ENCODE measurements at places on chromosomes 1 and 21. TPM values are rescaled to one million over a fixed set of nuclear protein-coding genes. Genes with fewer than 3 reads are reported as not detected.

DNA sequence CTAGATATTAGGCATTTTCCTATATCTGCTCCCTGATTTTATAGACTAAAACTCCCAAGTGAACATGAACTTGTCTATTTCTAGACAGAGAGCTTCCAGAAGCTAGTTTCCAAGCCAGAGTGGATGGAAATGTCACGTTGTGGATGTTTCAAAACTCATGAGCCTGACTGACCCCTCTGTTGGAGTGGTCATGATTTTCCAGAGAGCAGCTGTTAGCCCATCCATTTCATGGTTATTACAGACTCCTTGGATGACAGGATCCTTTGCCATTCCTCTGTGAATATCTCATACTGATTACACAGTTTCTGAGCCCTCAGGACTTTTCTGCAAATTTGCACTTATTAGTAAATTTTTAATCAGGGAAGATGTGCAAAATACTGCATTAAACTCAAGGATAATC is 76.8 kb upstream of the ATF3 start:
- H3K27me3 ChIP-seq: peaks cover 41% of the 10 kb centered on the region
- no peak overlapping the region for H3K4me3 ChIP-seq
- no peak for DNase-seq
- H3K27ac ChIP-seq: no peak overlapping the region
- H3K36me3 ChIP-seq: no peaks in the 10 kb centered on the region

DNA sequence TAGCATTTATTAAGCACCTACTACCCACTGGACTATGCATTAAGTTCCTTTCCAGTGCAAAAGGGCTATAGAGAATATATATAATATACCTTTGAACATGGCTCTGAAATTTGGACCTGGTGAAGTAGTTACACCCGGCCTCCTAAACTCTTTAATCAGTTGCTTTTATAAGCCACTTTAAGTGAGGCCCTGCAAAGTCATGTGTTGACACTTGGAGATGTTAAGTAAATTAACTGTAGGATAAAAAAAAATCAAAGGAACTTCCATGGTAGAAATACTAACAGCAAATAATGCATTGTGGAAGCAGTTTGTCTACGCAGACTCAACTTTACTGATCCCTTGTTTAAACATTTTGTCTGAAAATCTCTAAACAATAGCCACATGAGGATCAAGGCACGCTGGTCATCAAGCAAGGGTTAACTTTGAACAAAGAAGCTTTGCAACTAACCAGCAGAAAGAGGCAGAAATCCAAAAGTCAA is 283.9 kb downstream of the VAV3 start:
- H3K27me3 ChIP-seq: no peaks in the 10 kb centered on the region
- no peak overlapping the region for H3K4me3 ChIP-seq
- no peaks in the 10 kb centered on the region for H3K4me1 ChIP-seq
- no peak for DNase-seq
- H3K27ac ChIP-seq: no peak overlapping the region

Gene BCAR3
- total RNA-seq: 0.61 TPM

GRCh38 chr1:26787706-26788514 is at the start of gene PIGV:
Gene PIGV (plus strand): TSS chr1:26787950. CDS start chr1:26790816, 2,866 bp downstream.
- H3K27ac ChIP-seq: peak within 1 kb of the TSS; percentile 100
- DNase-seq: peak; percentile 97
- H3K36me3 ChIP-seq: peaks cover 16% of the 10 kb centered on the region
- H3K4me3 ChIP-seq: peak within 1 kb of the TSS; percentile 100
- H3K4me1 ChIP-seq: peaks cover 67% of the 10 kb centered on the region
- H3K27me3 ChIP-seq: no peaks in the 10 kb centered on the region

DNA sequence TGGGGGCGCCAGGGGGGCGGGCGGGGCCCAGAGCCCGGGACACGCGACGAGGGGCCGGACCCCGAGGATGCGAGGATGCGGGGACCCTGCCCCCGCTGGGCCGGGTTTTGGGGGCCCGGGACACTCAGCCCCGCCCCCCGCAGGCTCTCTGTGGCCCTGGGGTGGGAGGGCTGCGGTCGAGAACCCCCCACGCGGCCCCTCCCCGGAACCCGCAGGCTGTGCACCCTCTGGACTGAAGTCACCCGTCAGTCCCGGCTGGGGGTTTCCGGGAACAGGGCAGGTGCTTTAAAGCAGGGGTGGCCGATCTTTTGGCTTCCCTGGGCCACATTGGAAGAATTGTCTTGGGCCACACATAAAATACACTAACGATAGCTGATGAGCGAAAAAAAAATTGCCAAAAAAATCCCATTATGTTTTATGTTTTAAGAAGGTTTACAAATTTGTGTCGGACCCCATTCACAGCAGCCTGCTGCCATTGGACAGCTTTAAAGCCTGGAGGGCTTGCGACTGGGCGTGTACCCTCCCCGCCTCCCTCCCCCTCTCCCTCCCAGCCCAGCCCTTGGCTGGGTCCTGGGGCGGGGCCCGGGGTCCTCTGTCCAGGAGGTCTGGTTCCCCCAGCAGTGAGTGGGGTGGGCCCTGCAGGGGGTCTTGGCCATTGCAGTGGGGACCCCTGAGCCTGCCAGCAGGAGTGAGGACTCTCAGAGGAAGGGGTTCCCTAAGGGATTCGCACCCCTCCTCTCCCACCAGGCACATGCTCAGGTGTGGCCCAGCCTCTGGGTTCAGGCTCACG is 21.6 kb upstream of the C1orf159 start:
- peaks cover 21% of the 10 kb centered on the region for H3K4me1 ChIP-seq
- DNase-seq: peak; percentile 94
- H3K36me3 ChIP-seq: no peaks in the 10 kb centered on the region

GRCh38 chr1:41807390-41807789 is 111.3 kb downstream of the HIVEP3 start:
- peak overlapping the region; percentile 91 for H3K27ac ChIP-seq
- H3K4me1 ChIP-seq: peaks cover 90% of the 10 kb centered on the region
- no peaks in the 10 kb centered on the region for H3K27me3 ChIP-seq

GRCh38 chr1:54229281-54229891 is 29.4 kb downstream of the MRPL37 start:
- H3K27me3 ChIP-seq: no peaks in the 10 kb centered on the region
- peaks cover 27% of the 10 kb centered on the region for H3K4me1 ChIP-seq
- DNase-seq: peak; percentile 70
- peak overlapping the region; percentile 73 for H3K4me3 ChIP-seq

Gene CYP4Z1
- not detected for total RNA-seq

Gene CACNA1E
- total RNA-seq: not detected

- no peak overlapping the region for H3K4me3 ChIP-seq
- peaks cover 12% of the 10 kb centered on the region for H3K4me1 ChIP-seq
- no peak overlapping the region for H3K27ac ChIP-seq
- H3K27me3 ChIP-seq: peaks cover 9% of the 10 kb centered on the region
- DNase-seq: no peak
Measured at GRCh38 chr21:46063227-46063626, 34.7 kb upstream of the COL6A2 start.

GRCh38 chr21:36738489-36739126 is 39.7 kb downstream of the SIM2 start:
- no peaks in the 10 kb centered on the region for H3K4me1 ChIP-seq
- DNase-seq: no peak
- H3K27me3 ChIP-seq: peaks cover 10% of the 10 kb centered on the region
- no peak overlapping the region for H3K27ac ChIP-seq
- no peak overlapping the region for H3K4me3 ChIP-seq
- H3K36me3 ChIP-seq: no peaks in the 10 kb centered on the region

- no peaks in the 10 kb centered on the region for H3K4me1 ChIP-seq
- peak; percentile 89 for DNase-seq
- H3K36me3 ChIP-seq: no peaks in the 10 kb centered on the region
- no peak overlapping the region for H3K27ac ChIP-seq
Measured at GRCh38 chr1:111030590-111030989, 66.9 kb upstream of the LRIF1 start.

GRCh38 chr21:28671549-28672195 is 321.0 kb downstream of the LTN1 start:
- no peak overlapping the region for H3K27ac ChIP-seq
- H3K36me3 ChIP-seq: peaks cover 2% of the 10 kb centered on the region
- DNase-seq: no peak
- peaks cover 3% of the 10 kb centered on the region for H3K4me1 ChIP-seq
- no peak overlapping the region for H3K4me3 ChIP-seq

DNA sequence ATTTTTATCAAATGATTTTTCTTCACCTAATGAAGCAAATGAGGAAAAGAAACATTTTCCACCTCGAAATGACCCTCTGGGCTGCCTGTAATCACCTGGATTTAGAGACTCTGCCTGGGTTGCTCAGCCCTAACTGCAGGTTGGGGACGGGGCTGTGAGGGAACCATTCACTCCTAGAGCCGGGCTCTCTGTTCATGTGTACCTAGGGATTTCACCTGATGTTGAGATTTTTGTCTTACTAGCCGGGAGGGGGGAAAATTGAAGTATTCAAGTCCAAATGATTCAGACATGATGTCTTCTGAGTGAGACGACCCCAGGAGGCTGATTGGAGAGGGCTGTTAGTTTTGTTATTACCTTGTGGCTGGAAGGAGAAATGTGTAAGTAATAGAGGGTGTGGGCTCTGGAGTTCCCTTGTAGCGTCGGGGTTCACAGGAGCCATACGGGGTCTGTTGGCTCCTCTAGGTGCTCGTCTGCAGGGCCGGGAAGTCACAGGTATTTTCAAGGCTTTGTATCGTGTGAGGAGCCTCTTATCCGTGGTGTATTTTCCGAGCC is 42.3 kb upstream of the PWP2 start:
- H3K27me3 ChIP-seq: no peaks in the 10 kb centered on the region
- H3K4me1 ChIP-seq: peaks cover 38% of the 10 kb centered on the region
- peak overlapping the region; percentile 95 for H3K27ac ChIP-seq
- DNase-seq: no peak
- H3K36me3 ChIP-seq: peaks cover 47% of the 10 kb centered on the region
- H3K4me3 ChIP-seq: peak overlapping the region; percentile 73

Gene GBP6
- total RNA-seq: 0.40 TPM

- H3K27me3 ChIP-seq: no peaks in the 10 kb centered on the region
- no peak for DNase-seq
- H3K4me1 ChIP-seq: peaks cover 31% of the 10 kb centered on the region
- no peak overlapping the region for H3K27ac ChIP-seq
Measured at GRCh38 chr1:19648689-19649088, 4.6 kb downstream of the NBL1 start.

Gene WNT3A
- total RNA-seq: not detected

GRCh38 chr1:43554444-43554992 is 23.8 kb downstream of the PTPRF start:
- H3K4me3 ChIP-seq: no peak overlapping the region
- DNase-seq: peak; percentile 82
- H3K27me3 ChIP-seq: peaks cover 7% of the 10 kb centered on the region
- H3K27ac ChIP-seq: no peak overlapping the region

GRCh38 chr1:31679676-31680230 is 24.1 kb downstream of the COL16A1 start:
- no peaks in the 10 kb centered on the region for H3K4me1 ChIP-seq
- H3K27ac ChIP-seq: no peak overlapping the region
- H3K27me3 ChIP-seq: peaks cover 6% of the 10 kb centered on the region
- no peaks in the 10 kb centered on the region for H3K36me3 ChIP-seq

- no peak overlapping the region for H3K27ac ChIP-seq
- H3K4me1 ChIP-seq: no peaks in the 10 kb centered on the region
- H3K27me3 ChIP-seq: peaks cover 12% of the 10 kb centered on the region
- H3K36me3 ChIP-seq: no peaks in the 10 kb centered on the region
- no peak for DNase-seq
Measured at GRCh38 chr1:11563560-11564069, 84.7 kb downstream of the DISP3 start.

- no peak overlapping the region for H3K4me3 ChIP-seq
- H3K27ac ChIP-seq: no peak overlapping the region
- no peaks in the 10 kb centered on the region for H3K4me1 ChIP-seq
- H3K36me3 ChIP-seq: no peaks in the 10 kb centered on the region
- DNase-seq: no peak
Measured at GRCh38 chr21:36626791-36627190, 72.1 kb upstream of the SIM2 start.

DNA sequence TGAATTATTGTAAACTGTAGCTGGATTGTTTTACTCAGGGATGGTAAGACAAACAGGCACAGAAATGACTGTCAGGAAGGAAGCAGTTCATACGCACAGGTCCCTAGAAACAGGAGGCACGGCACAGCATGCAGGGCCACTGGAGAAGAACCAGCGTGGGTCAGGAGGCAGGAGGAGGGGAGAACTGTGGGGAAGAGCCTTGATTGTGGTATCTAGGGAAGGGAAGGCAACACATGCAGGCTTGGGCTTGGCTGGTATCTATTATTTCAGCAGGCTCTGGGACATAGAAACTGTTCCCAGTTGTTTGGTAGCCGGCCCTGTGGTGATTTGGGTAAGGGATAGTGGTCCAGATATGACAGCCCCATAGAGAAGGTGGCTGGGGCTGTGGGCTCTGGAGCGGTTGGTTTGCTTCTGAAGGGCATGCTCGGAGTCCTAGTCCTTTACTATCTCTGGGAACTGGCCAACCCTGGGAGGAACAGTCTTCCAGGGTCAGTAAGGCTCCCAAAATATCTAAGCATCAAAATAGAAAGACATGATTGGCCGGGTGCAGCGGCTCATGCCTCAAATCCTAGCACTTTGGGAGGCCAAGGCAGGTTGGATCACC is 43.1 kb upstream of the CCSAP start:
- peaks cover 2% of the 10 kb centered on the region for H3K4me1 ChIP-seq
- DNase-seq: no peak
- H3K36me3 ChIP-seq: no peaks in the 10 kb centered on the region
- no peak overlapping the region for H3K4me3 ChIP-seq
- no peak overlapping the region for H3K27ac ChIP-seq
- peaks cover 24% of the 10 kb centered on the region for H3K27me3 ChIP-seq

- DNase-seq: peak; percentile 88
- H3K27ac ChIP-seq: peak within 1 kb of the TSS; percentile 89
- H3K4me1 ChIP-seq: peaks cover 21% of the 10 kb centered on the region
- H3K36me3 ChIP-seq: peaks cover 6% of the 10 kb centered on the region
Measured at GRCh38 chr21:42218836-42219605, at the start of gene ABCG1. Gene ABCG1 (plus strand): TSS chr21:42219140. CDS start chr21:42219263, 123 bp downstream.

Gene CYP2J2
- total RNA-seq: 0.49 TPM

Gene TDRD10
- total RNA-seq: not detected

Gene AADACL4
- total RNA-seq: not detected

DNA sequence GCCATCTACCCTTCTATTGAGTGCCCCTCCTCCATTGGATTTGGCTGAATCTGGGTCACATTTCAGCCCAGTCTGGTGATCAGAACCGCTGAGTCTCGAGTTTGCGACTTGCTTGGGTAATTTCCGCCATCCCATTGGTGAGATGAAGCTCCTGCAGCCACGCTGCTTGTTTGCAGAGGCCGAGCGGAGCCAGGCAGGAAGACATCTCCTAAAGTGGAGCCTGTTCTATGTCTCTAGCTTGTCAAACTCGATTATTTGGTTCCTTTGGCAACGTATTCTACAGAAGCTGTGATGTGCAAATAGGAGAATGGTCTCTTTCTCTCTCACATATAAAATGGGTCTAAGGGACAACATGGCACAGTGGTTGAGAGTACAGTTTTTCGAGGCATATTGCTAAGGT is 206.8 kb upstream of the PLXNA2 start:
- H3K27ac ChIP-seq: no peak overlapping the region
- DNase-seq: no peak
- no peaks in the 10 kb centered on the region for H3K36me3 ChIP-seq
- no peaks in the 10 kb centered on the region for H3K4me1 ChIP-seq
